ENCODE measurements at places on chromosomes 4 and X.

DNA sequence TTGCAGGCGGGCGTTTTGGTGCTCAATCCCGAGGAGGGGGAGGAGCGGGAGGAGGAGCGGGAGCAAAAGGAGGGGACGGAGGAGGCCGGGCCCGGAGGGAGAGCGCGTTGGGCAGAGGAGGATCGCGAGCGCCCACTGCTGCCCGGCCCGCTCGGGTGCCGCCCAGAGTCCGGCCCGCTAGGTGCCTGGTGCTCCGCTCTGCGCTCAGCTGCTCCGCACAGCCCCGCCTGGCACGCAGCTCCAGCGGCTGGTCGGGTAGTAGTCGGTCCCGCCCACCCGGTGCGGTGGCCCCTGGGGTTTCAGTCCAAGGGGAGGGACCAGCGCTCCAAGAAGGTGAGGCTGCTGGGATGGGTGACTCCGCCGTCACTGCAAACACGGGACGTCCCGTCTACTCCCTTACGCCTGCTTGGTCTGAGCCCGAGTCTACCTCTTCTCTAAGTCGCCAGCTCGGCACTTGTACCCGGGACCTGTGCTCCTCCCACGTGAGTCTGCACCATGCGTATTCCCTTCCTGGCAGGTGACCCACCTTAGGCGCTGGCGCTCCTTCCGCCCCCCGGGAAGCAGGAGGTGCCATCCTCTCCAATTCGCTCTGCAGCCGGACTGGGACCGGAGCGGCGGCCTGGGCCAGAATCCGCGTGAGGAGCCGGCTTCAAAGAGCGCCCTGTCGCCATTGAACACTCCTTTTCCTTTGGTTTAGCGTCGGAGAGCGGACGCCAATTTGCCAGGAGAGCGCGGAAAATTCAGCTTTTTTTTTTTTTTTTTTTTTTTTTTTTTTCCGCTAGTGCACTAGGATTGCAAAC, 405 bp upstream of the HS3ST1 start:
- peak; percentile 81 for DNase-seq

GRCh38 chrX:74383611-74384010, 37.7 kb upstream of the SLC16A2 start:
- peak; percentile 50 for DNase-seq

DNA sequence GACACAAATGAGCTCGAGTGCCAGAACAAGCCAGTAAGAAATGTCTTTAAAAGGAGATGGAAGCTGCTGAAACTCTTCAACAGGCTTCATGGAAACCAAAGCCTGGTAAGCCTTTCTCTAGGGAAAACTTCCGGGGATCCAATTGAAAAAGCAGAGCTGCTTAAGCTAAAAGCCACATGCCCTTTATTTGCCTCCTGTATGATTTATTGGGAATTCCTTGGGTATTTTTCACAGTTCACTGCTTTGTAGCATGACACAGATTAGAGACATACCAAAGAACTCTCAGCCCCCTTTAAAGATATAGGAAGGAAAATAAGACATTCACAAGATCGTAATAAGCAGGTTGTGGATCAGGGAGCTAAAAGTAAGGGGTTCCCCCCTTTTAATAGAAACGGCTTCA, 6.5 kb upstream of the ARHGAP6 start:
- no peak for DNase-seq

GRCh38 chr4:21625447-21625846, 323.1 kb downstream of the KCNIP4 start:
- DNase-seq: no peak

DNA sequence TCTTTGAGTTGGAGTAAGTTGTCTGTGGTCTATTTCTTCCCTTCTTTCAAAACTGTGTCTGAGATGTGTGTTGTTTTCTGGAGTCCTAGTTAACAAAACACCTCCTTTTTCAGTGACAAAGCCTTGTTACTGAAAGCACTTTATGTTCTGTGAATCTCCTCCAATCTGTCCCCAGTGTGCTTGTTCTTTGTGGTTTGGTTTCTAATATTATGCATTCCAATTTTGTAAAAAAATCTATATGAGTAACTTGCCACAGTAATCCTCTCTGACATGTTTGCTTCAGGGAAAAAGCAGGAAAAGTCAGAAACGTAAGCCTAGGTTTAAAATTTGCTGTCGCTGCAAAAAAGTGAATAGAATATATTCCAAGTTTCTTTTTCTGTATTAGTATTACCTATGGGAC, 12.4 kb downstream of the PRRG1 start:
- DNase-seq: no peak

- no peak for DNase-seq
Measured at GRCh38 chr4:159540038-159540437, 437.2 kb downstream of the RAPGEF2 start.

GRCh38 chr4:124745985-124746801, 33.7 kb upstream of the ANKRD50 start:
- DNase-seq: no peak

DNA sequence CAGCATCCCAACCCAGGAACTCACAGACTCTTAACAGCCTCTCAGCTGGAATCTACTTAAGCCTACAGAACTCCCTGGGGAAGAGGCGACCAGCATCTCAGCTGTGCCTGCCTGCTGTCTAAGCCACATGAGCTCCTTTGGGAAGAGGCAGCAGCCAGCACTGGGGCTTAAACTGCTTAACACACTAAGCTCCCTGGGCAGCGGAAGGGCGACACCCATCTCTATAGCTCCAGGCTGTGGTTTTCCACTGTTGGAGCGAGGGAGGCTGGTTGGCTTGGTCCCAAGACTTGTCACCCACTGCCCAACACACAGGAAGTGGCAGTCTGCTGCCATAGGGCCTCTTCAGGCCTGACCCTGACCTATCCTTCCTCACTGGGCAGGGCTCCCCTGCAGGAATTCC, 1544.1 kb upstream of the ADGRL3 start:
- no peak for DNase-seq

DNA sequence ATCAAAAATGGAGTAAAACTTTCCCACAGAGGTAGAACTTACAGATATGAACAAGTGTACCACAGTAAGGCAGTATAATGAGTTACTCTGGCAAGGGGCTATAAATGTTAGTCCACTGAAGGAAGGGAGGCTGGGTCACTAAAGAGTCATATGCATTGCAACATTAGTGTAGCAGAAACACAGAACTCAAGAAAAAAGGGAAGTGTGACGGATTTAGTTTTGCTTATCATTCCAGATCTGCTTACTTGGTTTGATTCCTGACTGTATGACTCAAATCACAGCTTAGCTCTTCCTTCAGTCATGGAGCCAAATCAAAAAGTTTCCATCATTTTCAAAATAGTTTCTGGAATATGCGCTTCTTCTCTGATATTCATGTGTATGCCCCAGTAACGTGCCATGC, 148.7 kb downstream of the FSTL5 start:
- DNase-seq: no peak

- DNase-seq: peak; percentile 40
Measured at GRCh38 chrX:85084770-85085393, 81.2 kb downstream of the APOOL start.

- DNase-seq: no peak
Measured at GRCh38 chrX:77918568-77918967, 8.1 kb downstream of the ATP7A start.

GRCh38 chr4:8328866-8329559, 59.5 kb downstream of the HTRA3 start:
- no peak for DNase-seq

DNA sequence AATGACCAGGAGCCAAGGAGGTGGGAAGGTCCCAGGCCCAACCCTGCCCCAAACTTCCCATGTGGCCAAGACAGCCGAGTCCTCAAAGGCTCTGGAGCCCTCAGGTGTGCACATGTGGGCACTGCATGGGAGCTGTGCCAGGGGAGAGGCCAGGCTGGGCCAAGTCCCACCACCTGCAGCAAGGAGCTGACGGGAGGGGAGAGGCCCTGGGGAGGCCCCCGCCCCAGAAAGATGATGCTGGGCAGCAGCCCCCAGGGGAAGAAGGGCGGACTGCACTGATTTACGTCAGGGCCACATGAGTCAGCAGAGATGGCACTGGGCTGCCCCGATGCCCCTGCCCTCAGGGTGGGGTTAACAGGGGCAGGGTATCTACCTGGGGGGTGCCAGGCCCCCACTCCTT, 1.4 kb downstream of the L1CAM start:
- DNase-seq: no peak

DNA sequence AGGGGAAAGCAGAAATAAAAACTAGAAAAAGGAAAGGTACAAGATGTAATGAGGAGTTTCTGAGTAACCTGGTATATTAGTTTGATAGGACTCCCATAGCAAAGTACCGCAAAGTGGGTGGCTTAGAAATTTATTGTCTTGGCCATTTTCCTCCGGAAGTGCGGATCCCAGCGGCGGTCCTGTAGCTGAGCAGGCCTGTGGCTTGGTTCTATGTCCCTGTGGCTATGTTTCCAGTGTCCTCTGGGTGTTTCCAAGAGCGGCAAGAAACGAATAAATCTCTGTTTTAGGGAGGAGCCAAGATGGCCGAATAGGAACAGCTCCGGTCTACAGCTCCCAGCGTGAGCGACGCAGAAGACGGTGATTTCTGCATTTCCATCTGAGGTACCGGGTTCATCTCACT, 44.0 kb upstream of the LDB2 start:
- DNase-seq: no peak

GRCh38 chr4:68406479-68406859, 40.8 kb upstream of the TMPRSS11E start:
- no peak for DNase-seq

GRCh38 chr4:168451744-168452390, 28.4 kb downstream of the DDX60L start:
- no peak for DNase-seq

GRCh38 chr4:186240848-186241491, 13.7 kb downstream of the KLKB1 start:
- no peak for DNase-seq

DNA sequence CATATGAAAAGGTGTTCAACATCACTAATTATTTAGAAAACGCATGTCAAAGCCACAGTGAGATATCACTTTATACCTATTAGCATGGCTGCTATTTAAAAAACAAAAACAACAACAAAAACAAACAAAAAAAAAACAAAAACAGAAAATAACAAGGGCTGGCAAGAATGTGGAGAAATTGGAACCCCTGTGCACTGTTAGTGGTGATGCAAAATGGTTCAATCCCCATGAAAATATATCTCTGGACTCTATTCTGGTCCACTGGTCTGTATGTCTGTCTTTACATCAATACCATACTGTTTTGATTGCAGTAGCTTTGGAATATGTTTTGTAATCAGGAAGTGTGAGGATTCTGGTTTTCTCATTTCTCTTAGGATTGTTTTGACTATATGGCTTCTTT, 43.6 kb upstream of the SPP1 start:
- DNase-seq: no peak

DNA sequence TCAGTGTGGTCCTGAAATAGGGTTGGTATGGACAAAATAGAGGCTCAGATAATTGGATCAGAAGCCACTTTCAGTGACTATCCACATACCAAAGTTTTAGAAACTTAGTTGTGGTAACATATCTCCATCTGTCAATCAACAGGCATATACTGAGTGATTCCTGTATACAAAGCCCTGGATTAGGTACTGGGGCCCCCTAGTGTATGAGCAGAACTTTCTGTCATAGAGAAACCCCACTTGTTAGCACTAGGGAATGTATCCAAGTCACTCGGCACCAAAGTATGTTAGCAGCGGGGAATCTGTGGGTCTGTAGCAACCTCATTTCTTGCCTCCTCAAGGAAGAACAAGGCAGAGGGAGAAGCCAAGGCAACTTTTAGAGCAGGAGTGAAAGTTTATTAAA, 50.7 kb downstream of the MAP7D3 start:
- no peak for DNase-seq

- no peak for DNase-seq
Measured at GRCh38 chrX:916230-916599, 285.6 kb downstream of the SHOX start.

- DNase-seq: peak; percentile 40
Measured at GRCh38 chr4:189092581-189092980, 848.1 kb upstream of the FRG1 start.

- no peak for DNase-seq
Measured at GRCh38 chrX:44224760-44225159, 118.7 kb downstream of the EFHC2 start.

- no peak for DNase-seq
Measured at GRCh38 chr4:69781458-69782418, 21.3 kb upstream of the SULT1B1 start.

DNA sequence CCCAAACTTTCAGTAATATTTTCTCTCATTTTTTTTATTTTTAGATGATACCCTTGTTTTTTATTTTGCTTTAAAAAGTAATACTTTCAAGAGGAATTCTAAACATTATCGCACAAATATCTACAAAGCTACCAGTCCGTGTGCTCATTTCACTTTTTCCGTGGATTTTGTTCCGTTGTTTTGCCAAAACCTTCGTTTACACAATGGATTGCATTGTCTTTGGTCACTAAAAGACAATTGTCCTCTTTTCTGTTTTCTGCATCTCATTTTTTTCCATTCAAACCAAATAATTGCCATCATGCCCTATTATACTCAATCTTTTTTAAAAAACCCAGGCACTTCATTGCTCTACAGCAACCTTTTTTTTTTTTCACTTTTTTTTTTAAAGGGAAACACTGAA, 214.9 kb downstream of the CXXC4 start:
- DNase-seq: no peak
